Stimulated activated CD8-positive, alpha-beta memory T cell treated with anti-CD3 and anti-CD28 coated beads, Interleukin-15, amount 100 ng/mL, for 1 hour (primary cell): ENCODE measurements at places on chromosomes 2 and 18.

DNA sequence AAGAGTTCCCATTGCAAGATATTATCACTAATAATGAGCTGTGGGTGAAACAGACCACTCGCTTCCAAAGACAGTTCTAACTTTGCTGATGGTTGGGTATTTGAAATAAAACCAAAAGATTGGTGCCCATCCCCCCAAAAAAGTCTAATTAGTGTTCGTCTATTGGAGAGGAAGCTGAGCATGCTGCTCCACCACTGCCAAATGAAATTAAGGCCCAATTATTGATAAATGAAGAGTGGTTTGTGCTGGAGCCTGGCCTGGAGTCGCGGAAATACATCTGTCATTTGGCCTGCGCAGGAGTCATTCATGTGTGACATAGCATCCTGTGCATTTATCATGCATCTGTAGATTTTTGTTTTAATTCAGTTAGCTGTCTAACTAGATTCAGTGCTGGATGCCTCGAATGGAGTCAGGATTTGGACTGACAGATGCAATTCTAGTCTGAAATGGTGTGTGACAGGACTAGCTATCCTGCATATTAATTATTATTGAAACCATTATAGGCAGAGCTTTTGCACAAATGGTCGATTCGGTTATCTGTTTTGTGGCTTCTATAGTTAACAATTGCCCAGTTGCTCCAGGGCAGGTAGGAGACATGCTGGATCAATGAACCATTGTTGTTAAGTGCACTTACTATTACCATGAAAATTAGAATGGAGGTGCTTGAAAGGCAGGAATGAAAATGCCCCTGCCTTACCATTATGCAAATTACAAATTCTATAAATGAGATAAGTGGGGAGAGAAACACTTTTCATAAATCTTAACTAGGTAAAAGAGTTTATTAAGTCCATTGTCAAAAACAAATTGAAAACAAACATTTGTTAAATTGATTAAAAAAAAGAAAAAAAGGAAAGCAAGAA lies 450.4 kb upstream of the TCF4 start:
- DNase-seq, result no peak

GRCh38 chr2:177897278-177897677 lies 175.3 kb downstream of the PDE11A start:
- DNase-seq, result no peak

DNA sequence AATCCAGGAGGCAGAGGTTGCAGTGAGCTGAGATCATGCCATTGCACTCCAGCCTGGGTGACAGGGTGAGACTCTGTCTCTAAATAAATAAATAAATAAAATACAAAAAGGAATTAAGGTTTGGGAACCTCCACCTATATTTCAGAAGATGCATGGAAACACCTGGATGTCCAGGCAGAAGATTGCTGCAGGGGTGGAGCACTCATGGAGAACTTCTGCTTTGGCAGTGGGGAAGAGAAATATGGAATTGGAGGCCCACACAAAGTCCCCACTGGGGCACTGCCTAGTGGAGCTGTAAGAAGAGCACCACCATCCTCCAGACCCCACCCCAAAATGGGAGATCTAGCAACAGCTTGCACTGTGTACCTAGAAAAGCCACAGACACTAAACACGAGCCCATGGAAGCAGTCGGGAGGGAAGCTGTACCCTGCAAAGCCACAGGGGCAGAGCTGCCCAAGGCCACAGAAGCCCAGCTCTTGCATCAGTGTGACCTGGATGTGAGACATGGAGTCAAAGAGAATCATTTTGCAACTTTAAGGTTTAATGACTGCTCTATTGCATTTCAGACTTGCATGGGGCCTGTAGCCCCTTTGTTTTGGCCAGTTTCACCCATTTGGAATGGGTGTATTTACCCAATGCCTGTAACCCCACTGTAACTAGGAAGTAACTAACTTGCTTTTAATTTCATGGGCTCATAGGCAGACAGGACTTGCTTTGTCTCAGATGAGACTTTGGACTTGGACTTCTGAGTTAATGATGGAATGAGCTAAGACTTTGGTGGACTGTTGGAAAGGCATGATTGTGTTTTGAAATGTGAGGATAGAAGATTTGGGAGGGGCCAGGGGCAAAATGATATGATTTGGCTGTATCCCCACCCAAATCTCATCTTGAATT lies 265.3 kb downstream of the ZEB2 start:
- no peak for DNase-seq

- DNase-seq, result no peak
These were observed 152.9 kb downstream of the ARHGAP28 start for GRCh38 chr18:6882401-6882800.

- DNase-seq, result no peak
These were observed 305.7 kb upstream of the VRK2 start for GRCh38 chr2:57740891-57741290.

DNA sequence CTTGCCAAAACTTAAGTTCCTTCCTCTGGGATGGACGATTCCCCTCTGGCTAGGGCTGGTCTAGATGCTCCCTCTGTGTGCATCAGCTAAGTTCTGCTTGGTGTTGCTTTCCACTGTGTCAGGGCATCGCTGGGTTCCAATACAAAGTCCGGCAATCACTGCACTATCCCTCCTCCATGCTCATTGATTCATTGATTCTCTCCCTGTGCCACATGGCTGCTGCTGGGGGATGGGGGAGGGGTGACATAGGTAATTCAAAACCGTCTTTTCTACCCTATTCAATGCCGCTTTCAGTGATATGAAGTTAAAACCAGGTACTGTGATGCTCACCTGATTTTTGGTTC lies 22.8 kb downstream of the IL1RN start:
- no peak for DNase-seq

- DNase-seq, result no peak
These were observed 10.4 kb upstream of the UBE2F start for GRCh38 chr2:237956402-237956736.

DNA sequence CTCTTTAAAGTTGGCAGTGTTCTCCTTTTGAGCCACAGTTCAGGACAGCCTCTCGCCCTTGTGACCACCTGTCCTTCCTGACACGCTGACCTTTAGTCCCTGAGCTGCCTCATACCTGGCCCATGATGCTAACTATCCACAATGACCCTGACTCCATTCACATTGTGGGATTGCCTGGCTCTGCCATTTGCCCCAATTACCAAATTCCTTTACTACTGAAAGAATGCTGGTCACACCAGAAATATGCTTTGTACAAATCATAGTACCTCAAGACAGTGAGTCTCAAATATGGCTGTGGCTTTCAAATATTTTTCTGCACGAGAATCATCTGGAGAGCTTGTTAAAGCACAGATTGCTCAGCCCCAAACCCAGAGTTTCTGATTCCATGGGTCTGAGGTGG lies 54.2 kb downstream of the LTBP1 start:
- DNase-seq, result no peak

DNA sequence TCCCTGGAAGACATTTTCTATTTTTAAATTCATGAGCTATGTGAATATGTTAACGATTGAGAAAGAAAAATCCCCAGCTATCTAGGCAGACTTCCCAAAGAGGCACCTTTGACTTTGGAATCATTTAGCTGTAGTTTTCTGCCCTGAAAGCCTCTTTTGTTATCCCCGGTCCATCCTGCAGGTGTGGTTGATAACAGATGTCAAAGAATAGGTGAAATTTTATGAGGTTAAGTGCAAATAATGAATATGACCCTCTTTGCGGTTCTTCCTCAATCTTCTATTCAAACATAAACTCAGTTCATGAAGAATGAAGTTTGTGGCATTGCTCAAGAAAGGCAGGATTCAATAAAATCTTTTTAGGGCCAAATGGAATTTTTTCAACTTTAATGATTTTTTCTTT lies 51.6 kb upstream of the ATP8B1 start:
- DNase-seq, result no peak

DNA sequence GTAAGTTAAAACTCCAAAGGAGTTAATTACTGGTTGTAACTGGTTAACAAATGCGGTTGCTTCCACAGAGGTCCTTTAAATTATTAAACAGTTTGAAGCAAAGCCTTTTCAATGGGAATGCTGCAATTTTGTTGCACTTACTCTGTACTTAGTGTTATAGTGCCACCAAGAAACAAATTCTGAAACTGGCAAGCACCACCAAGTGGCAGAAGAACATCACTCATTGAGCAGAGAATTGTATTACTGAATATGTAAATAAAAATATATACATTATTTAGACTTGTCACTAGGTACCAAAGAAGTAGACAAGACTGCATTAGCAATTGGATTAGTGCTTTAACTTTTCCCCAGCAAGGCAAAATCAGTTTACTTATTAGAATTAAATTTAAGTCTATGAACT lies 2.6 kb upstream of the TMEFF2 start:
- DNase-seq, result no peak
